ENCODE measurements at places on chromosomes 7 and 10.

- DNase-seq: no peak
These were observed 27.2 kb downstream of the EZH2 start for GRCh38 chr7:148856891-148857290.

DNA sequence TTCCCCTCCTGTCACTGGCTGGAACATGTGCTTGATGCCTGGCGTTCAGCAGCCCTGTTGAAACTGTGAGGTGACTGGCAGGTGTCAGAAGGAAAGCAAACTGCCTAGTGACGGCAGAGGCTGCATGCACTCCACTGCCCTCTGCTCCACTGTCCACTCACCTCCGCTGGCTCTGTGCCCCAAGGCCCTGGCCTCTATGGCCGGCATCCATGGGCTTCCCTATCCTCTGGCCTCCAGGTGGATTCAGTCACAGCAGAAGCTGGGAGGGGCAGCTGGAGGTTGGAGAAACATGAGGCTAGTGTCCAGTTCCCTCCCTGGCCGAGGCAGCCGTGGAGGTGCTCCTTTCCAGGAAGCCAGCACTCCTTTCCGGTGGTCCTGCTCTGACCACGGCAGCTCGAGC is 31.2 kb upstream of the INSIG1 start:
- DNase-seq: no peak

- no peak for DNase-seq
These were observed 77.1 kb downstream of the SEC23IP start for GRCh38 chr10:119969609-119970008.

DNA sequence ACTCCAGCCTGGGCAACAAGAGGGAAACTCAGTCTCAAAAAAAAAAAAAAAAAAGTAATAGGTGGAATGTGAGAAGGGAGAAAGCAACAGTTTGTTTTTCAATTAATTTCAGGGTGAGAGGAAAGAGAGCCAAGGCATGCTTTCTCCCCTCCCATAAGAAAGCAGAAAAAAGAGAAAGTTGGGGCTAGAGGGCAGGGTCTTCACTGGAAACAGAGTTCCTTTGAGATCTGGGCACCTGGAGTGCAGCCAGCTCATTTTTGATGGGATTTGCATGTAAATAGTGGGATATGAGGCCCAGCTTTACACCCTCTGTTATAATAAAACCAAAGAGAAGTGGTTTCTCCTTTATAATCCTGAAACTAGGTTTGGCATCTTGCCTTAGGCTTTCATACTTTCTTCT is 13.8 kb upstream of the STOX1 start:
- no peak for DNase-seq

DNA sequence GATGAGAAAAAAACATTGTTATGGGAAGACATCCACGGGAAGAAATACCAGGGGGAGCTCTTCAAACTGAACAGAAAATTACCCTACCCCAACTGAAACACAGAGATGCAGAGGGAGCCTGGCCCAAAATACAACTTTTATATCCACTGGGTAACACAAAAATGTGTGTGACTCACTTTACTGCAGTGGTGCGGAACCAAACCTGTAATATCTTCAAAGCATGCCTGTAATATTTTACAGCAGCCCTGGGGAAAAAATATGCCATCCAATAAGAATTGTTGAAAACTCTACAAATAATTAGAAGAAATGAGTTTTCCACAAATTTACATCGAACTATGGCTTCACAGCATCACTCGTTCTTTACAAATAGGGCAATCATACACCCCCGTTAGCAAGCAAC is 49.8 kb upstream of the SRRM3 start:
- DNase-seq: no peak

DNA sequence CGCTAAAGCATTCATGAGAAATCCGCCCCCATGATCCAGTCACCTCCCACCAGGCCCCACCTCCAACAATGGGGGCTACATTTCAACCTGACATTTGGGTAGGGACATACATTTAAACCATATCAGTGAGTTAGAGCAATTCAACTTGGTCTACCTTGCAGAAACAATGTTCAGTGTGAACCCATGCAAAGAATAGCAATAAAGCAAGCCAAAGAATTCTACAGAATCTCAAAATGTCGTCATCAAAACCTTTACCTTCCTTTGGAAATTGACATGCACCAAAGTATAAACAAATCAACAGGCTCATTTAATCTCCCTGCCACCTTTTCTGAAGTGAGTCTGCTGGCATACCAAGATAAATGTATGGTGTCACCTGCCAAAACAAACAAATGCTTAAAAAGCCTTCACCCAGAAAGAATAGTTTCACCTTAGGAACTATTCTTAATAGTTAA is 68.8 kb upstream of the ABLIM1 start:
- DNase-seq: no peak

DNA sequence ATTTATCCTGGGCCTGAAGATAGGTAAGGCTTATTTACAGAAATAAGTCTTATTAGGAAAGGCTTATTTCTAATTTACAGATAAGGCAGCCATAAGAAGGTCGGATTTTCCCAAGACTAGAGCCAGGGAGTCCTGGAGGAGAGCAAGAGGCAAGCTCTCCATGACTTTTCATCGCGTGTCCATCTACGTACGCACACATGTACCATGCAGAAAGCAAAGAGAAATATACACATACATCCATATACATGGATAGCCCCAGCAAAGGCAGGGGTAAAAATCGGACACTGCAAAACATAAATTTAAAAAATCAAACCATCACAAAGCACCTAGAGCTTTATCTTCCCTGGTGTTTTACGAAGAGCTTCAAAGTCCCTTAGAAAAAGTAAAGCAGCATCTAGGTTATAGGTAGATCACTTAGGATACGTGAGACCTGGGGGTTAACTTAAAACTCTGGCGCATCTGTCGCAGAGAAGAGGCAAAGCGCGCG is 25.8 kb upstream of the ZRANB1 start:
- DNase-seq: no peak

DNA sequence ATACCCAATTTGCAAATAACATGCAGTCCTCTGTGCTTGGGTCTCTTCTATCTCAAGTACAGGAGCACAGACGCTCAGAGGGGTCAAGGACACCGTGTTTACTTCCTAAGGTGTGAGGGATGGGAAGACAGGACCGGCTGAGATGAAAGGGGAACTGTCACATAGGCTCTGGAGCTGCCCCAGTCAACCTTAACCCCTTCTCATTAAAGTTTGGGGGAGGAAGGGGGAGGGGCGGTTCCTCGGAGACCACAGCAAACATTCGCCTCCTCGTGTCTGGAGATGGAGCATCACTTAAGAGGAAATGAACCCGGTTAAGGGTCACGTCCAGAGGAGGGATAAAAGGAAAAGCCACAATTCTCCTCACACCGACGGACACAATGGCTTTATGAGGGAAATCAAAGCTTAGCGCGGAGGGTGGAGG is 1.1 kb downstream of the SH3PXD2A start:
- DNase-seq: no peak

DNA sequence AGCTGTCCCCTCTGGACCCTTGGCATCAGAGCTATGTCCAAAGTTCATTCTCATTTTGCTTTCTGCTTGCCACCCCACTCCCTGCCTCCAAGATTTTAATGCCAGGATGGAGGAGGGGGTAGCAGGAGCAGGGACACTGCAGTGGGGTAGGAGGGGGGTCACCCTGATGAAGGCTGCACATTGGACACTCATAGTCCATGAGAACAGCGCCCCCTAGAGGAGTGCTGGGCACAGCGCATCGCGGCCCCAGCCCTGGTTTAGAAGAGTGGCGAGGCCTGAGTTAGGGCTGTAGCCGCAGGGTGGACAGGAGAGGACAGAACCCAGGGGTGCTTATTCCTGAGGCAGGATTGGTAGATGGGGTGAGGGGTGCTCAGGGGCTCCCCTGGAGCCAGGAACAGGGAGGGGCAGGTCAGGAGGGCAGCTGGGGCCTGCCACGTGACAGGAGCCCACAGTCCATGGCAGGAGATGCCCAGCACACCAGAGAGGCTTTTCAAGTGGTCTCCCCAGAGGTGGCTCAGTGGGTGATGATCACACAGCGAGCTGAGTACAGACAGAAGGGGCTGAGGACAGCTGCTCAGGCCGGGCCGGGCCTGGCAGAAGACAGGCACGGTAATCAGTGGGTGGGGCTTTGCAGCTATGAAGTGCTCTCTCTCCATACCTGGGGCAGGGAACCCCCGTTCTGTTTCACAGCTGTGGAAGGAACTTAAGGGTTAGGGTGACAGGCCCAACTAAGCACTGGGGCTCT is 71.4 kb downstream of the NEURL1 start:
- DNase-seq: peak; percentile 4

DNA sequence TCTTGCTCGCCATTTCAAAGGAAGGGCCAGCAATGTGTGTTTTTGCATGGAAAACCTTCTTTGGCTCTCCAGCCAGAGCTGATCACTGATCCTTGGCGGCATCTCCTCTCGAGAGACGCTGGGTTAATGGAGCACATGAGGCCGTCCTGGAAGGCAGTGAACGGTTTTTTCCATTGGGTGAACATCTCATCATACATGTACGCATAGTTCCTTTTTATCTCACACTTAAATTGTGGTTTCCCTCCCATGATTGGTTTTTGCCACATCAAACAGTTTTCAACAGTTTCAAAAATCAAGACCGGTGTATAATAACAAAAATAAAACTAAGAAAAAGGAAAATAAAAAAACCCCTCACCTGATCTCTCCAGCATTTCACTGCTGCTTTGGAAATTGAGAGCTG is 276.4 kb downstream of the TCF7L2 start:
- DNase-seq: no peak

DNA sequence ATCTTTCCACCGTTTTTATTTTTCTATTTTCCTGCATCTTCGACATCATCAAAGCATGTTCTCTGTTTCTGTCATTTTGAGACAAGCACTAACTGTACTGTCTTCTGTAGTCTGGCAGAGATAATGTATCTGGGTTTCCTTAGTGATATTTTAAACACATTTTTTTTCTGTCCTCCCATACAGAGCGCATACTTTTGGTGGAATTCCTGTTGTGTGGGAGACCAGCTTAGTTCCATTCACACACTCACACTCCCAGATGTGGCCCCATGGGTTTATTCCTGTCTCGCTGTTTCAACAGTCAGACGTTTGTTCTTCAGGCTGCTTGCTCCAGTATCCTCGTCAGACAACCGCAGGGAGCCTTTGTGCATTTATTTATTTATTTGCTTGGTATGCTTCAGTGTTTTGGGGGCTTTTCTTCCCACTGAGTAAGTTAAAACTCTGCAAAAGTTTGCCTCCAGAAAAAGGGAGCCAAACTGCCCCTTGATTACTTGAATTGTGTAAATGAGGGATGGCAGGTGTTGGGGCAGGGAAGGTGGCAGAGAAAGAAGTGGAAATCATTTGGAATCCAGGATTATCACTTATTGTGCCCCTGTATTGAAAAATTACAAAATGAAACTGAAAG is 456.8 kb upstream of the KLF6 start:
- no peak for DNase-seq

DNA sequence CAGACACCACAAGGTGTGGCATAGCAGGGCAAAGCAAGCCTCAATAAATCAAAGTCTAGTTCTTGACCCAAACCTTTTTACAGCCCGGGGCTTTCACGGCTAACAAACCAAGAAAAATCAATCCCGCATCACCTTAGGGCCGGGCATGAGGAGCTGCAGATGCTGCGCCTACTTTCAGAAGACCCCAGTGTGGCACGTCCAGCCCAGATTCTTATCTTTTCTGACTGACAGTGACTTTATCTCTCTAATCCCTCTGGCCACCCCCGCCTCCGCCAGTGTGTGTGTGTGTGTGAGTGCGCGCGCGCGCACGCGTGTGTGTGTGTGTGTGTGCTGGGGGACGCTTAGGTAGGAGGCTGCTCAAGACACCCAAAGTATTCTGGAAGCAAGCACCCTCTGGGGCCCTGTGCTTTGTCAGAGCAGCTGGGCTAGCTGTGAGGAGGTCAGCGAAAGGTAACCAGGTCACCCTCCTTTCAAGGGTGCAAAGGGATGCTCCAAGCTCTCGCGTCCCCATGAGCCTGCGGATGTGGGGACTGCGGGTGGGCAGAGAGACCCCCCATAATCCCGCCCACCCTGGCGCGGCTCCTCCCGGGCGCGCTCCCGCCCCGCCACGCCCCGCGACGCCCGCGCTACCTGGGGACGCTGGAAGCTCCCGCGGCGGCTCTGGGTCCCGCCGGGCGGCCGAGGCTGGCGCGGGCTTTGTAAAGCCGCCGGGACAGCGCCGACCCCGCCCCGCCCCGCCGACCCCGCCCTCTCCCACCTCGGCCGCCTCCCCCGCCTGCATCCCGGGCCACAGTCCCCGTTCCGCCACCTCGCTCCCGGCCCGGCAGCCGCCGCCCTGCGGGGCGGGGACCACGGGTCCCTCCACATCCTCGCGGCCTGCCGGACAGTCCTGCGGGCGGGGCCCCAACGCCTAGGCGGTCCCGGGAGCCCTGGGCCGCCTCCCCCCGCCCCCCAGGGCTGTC is 57.1 kb upstream of the RHOBTB1 start:
- no peak for DNase-seq

DNA sequence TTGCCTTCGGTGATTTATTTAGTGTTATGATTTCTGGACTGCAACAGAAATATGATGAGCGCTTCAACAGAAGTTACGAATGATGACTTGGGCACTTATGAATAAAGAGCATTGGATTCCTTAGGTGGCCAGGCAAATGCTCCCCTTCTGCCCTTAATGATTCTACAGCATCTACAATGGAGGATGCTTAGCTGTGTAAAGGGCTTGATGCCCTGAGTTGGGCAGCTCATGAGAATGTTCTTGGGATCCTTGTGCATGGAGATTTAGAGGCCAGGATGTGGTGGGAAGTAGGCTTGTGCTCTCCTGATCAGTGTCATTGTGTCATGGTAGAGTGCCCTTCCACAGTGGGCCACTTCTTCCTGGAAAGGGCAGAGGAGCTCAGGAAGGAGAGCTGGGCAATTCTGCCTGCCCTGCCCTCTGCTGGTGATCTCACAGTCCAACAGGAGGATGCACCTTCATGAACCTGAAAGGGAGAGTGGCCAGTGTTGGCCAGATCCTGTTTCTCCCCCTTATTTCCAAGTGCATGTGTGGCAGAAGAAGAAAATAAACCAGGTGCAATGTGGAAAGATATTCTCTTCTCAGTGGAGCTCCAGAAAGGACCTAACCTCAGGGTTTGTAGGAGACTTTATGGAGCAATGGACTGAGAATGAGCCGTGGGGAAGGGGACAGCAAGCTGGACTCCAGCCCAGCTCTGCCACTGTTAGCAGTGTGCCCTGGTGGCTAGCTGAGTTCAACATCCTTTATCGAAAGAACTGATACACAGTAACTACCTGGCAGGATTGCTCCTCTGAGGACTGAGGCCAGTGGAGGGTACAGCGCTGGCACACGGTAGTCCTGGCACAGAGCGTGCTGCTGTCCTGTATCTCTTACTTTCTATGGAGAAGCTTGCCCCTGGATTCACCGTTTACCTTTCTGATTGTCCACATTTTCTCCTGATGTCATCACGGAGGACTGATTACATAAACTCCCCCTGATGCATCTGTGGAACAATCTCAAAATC is 182.9 kb downstream of the BMPER start:
- DNase-seq: no peak

- no peak for DNase-seq
These were observed 48.9 kb downstream of the TYW1 start for GRCh38 chr7:67045496-67045995.

DNA sequence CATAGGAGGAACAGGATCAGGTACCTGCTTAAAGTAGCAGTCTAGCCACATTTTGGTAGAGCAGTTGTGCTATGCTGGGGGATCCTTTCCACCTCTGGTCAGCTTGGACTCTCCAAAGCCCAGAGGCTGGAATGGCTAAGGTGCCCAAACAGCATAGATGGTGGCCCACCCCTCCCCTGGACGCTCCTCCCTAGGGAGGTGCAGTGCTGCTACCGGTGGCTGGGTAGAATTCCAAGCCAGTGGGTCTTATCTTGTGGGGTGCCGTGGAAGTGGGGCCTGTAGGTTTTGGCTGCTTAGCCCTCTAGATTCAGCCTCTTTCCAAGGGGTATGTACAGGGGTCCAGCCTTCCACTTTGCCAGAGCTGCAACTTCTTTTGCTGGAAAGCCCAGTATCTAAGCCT is 44.0 kb downstream of the RUNDC3B start:
- DNase-seq: no peak

Data from stimulated activated naive CD4-positive, alpha-beta T cell treated with Interleukin-2 at 50 U/mL for 16 hours (primary cell).